ENCODE measurements at places on chromosomes 16 and 17. TPM values are rescaled to one million over a fixed set of nuclear protein-coding genes. Genes with fewer than 3 reads are reported as not detected.
A peak's percentile ranks its signal among the peaks of the same experiment; 100 is the strongest.

Gene RFFL
- total RNA-seq = 20.1 TPM

Gene ABCC1
- total RNA-seq = 27.5 TPM

Gene KRTAP1-1
- total RNA-seq = not detected

Gene PPL
- 7.5 TPM for total RNA-seq

Gene BRICD5
- total RNA-seq = 1.2 TPM

Gene CACNG3
- not detected for total RNA-seq

Gene WNT9B
- 22.1 TPM for total RNA-seq

Gene SHISA6
- total RNA-seq = 0.07 TPM

Gene RNF43
- 5.5 TPM for total RNA-seq

Gene ABCA6
- 20.0 TPM for total RNA-seq

Gene ENPP7
- total RNA-seq = not detected

Gene IL17C
- not detected for total RNA-seq

Gene COG8
- total RNA-seq = 31.8 TPM

Gene KRTAP3-1
- total RNA-seq = not detected

Gene MED9
- total RNA-seq = 41.0 TPM

Gene CCT6B
- 1.9 TPM for total RNA-seq

Gene SSTR5
- total RNA-seq = 14.1 TPM

DNA sequence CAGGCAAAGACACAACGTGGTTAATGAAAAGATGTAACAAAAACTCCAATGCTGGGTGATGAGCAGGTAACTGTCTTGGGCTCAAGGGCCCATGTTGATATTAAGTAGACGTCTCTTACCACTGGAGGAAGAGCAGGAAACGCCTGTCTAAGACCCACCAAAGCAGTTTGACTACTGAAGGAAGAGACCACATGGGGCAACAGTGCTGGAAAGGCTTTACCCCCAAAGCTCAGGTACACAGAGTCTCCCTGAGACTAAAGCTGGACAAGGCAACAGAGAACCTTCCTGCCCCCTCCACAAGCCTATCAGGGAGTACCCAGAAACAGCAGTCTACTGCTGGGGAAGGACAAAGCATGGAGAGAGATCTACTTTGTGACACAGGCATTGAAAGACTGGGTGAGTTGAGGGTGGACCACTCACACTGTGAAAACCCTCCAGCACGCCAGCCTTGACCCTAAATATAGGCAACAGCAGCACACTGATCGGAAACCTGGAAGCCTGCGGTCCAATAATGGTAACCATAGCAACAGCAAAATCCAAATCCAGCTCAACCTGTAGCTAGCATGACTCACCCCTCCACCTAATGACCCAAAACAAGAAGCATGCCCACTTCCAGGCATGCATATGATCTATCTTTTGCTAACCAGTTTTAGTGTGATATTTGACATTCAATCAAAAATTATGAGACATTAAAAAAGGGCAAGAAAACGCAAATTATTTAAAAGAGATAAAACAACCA, 270.5 kb upstream of the SDK2 start:
- peak; percentile 21 for DNase-seq

DNA sequence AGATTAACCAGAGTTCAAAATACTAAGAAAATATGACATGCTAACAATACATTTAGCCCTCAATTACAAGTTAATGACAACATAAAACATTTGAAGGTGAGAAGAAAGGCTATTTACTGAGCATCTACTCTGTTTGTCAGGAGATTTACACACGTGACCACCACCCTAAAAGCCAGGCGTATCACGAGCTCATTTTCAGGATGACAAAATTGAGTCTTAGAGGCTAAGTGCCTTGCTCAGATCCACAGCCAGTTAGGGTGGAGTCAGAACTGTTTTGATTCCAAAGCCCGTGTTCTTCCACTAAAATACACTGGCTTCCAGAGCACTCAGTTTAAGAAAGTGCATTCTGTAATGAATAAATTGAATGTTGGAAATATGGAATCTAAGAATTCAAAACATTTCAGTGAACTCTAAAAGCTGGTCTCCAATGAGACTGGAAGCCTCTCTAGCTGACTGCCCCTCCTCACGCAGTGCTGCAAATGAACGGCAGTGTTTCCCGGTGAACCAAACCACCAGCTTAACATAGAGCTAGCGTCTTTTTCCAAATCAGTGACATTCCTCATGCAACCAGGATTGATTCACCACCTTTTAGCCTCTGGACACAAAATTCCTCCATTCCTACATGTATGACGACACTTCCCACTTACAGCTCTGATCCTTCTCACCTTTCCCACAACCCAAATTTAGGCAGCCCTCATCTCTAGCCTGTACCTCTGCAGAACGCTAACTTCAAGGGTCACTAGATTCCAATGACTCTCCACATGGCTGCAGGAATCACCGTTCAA, 5.9 kb downstream of the ZDHHC7 start:
- DNase-seq = no peak

GRCh38 chr17:17814162-17815061, 22.4 kb downstream of the SREBF1 start:
- DNase-seq = no peak

DNA sequence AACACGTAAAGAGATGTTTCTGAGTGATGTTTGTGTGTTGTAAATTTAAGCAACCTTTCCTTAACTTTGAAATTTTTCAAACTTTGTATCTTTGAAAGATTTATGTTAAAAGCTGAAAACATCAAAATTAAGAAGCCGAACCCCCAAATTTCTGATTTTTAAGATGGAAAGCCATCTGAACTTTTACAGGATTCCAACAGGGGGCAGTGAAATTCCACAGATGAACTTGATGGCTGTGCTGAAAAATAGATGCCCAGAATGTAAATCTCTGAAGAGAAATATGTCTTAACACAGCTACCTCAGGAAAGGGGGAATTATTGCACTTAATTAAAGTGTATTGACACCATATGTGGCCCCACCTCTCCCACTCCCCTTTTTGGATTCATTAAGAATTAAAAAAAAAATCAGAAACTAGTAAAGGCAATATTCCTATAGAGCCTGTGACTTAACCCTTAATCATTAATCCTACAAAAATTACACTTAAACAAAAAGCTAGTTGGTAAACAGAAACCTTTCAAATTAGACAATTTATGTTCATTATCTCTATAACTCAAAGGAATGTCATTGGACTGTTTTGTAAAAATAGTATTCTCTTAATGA, 597.9 kb downstream of the KCNJ2 start:
- no peak for DNase-seq

- DNase-seq = no peak
These were observed 317.5 kb upstream of the EEF2KMT start for GRCh38 chr16:5415123-5415522.

GRCh38 chr16:67245674-67246080, 1.6 kb downstream of the FHOD1 start:
- no peak for DNase-seq

- no peak for DNase-seq
These were observed 931 bp upstream of the WIPF2 start for GRCh38 chr17:40218006-40218739.

DNA sequence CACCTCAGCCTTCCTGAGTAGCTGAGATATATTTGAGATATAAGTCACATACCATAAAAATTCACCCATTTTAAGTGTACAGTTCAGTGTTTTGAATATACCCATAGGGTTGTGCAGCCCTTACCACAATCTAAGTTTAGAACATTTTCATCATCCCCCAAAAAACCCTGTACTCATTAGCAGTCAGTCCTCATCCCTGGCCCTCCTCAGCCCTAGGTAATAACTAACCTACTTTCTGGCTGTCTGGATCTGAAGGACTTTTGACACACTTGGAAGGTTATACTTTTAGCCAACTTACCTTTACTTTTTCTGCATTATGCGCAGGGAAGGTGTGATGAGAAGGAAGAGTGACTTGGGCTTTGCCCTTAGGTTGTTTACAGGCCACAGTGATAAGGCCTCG, 4.0 kb upstream of the PLEKHG4 start:
- no peak for DNase-seq

- DNase-seq = no peak
These were observed 20.8 kb downstream of the UNKL start for GRCh38 chr16:1393613-1394176.

DNA sequence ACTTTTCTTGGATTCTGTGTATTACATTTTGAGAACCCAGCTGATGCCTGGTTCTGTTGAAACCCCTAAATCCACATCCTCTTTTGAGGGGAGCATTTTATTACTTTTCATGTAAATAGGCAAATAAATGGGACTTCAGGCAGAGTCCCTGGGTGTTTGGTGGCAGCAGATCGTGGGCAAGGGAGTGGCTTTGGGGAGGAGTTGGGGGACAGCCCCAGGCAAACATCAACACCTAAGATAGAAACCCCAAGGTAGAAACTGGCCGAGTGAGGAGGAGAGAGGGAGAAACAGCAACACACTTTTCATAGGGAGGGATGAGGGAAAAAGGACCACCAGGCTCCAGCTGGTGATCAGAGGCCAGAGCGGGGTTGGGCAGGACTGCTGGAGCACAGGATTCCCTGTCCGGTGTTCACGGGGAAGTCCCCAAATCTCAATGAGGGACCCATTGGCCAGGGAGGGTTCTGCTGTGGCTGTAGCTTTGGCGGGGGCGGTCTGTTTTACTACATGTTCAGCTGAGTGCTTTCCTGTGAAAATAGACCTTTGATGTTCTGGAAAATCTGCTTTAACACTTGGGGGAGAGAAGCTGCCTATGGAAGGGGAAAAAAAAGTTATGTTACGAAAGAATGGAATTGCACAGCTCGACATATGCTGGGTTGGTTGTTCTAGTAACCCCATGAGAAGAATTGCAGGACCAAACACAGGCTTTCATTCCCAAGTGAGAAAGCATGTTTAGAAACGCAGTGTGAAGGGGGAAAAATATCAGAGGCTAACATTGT, 46.6 kb downstream of the MSI2 start:
- DNase-seq = no peak

DNA sequence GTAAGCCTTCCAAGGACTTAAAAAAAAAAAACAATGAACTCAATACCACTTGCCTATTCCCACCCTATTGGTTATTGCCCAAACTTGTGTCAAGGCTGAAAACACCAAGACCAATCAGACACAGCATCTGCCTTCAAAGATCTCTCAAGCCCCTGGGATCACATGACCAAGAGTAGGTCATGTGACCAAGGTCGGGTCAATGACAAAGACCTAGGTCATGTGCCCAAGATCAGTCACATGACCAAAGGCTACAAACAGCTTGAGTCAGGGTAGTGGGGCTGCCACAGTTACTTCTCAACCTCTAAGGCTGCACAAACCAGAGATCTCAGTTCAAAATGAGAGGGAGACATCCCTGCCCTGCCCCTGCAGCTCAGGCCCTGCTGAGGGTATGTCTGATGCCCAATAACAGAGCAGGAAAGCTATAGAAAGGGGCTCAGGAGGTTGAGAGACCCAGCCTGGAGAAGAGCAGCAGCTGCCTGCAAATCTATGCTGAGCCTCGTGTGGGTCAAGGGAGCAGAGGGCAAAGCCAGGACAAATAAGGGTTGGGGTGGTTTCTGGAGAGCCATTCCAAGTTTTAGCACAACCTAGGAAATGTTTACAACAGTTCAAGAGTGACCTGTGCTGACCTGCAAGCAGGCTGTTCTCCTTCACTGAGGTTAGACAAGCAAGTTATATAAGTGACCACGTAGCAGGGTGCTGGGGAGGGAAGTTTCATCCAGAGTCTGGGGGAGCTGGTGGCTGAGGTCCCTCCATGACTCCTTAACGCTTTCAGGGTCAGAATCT, 48.8 kb downstream of the PIMREG start:
- DNase-seq = no peak

GRCh38 chr16:53018834-53019416, 33.8 kb downstream of the CHD9NB start:
- no peak for DNase-seq

- no peak for DNase-seq
These were observed 257.6 kb downstream of the FOXL1 start for GRCh38 chr16:86835982-86836381.

DNA sequence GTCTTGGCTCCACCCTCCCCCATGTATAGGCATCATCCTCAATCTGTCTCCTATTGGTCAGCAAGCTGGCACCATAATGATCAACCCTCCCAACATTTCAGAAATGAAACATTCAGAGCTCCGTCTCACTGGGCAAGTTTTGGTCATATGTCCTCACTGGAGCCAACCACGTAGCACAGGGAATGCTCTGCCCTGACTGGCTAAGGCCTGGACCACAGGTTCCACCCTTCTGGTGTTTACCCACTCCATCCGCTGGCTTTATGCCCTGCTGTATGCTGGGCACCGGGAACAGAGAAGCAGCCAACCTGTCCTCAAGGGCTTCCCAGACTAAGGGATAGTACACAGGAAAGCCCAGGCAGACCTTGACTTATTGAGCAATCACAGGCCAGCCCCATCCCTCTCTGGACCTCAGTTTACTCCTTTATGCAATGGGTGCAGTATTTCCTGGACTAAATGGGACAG, 20.5 kb downstream of the MYO15A start:
- DNase-seq = no peak

- DNase-seq = no peak
These were observed 250.4 kb upstream of the N4BP1 start for GRCh38 chr16:48860341-48860740.

DNA sequence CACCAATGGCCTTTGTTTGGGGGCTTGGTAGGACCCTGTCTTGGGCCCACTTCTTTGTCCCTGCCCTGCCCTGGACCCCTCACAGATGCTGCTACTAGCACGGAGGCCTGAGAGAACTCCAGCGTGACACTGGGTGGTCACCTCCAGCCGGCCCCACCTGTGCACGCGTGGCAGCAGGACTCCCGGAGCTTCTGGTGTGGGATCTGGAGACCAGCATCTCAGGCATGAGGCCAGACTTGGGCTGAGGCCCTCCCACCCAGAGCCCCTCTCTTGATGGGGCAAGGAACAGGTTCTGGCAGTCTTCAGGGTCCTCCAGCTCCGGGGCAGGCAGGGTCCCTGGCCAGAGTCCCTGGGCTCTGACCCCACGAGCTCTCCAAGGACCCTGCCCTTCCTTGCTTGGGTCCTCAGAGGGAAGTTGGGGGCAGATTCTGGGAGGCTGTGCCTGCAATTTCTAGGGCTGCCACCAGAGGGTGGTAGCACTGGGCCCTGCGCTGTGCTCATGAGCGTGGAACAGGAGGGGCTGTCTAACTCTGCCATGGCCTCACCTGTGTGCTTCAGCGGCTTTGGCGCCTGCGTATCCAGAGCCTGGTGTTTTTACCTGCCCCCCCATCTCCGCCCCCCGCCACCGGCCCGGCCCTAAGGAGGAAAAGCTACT, 3.1 kb upstream of the BAIAP3 start:
- DNase-seq = no peak

DNA sequence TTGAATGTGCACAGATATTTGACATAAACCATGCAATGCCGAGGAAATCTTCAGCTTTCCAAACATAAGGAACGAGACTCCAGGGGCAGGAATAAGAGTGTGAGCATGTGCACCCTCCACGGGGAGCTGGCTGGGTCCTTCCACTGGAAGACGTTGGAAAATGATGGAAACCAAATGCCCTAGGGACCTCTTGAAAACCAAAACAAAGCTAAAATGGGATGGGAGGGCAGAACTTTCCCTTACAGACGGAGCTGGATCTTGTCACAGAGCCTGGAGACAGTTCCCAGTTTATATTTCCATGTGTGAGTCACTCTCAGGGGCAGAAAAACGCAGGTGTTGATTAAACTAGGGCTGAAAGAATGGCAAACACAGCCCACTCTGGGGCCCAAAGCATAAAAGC, 34.4 kb upstream of the DNAH17 start:
- no peak for DNase-seq

- DNase-seq = no peak
These were observed 514.4 kb upstream of the SALL1 start for GRCh38 chr16:51665436-51665998.

Data from right atrium auricular region (tissue), 2 donors.